ENCODE measurements at places on chromosomes 12 and 14.

DNA sequence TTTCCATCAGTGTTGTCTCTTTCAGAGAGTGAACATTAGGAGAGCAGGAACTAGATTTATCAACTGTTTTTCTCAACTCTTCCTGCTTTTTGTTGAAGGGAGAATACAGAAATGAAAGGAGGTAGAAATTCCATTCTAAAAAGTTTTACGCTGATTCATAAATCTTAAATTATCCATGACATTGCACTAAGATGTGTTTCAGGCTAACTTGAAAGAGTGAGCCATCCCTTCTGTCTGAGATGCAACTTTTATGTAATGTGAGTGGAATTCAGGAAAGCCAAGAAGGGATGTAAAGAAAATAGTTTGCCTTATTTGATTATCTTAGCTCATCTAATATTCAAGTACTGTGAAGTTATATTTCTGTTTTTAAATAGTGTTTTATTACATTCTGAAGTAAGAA is 349.5 kb upstream of the RGS6 start:
- no peak for DNase-seq

GRCh38 chr12:65826353-65827171 is 2.3 kb downstream of the HMGA2 start:
- DNase-seq: no peak

GRCh38 chr14:24879661-24880386 is 170.1 kb downstream of the STXBP6 start:
- DNase-seq: no peak

- no peak for DNase-seq
Observed at GRCh38 chr12:1474574-1475153, 119.7 kb downstream of the FBXL14 start.

GRCh38 chr12:32398181-32398580 is 1.2 kb upstream of the FGD4 start:
- no peak for DNase-seq

- no peak for DNase-seq
Observed at GRCh38 chr14:24327303-24327702, 7.6 kb downstream of the ADCY4 start.

DNA sequence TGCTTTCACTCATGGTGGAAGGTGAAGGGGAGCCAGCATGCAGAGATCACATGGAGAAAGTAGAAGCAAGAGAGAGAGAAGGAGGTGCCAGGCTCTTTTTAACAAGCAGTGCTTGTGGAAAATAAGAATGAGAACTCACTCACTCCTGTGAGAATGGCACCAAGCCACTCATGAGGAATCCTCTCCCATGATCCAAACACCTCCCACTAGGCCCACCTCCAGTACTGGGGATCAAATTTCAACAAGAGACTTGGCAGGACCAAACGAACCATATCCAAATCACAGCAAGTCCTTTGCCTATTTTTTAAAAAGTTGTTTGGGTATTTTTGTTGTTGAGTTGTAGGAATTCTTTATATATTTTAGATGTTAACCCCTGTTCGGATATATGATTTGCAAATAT is 245.9 kb upstream of the ARID2 start:
- DNase-seq: no peak

GRCh38 chr14:101858791-101859537 is 97.5 kb downstream of the PPP2R5C start:
- DNase-seq: peak; percentile 71

DNA sequence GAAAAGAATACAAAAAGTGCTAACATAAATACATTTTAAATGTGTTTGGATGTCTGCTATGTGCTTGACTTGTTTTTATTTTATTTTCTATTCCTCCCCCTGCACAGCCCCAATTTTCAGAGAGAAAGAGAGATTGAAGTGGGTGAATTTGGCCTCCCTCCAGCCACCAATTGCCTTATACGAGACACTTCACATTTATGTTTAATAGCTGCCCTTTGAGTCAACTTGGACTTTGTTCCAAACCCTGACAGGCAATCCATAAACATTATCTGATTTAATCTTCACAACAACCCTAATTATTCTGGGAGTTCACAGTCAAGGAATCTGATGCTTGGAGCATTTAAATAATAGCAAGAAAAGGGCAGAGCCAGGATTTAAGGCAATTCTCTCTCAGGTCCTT is 161.7 kb downstream of the SLC15A4 start:
- DNase-seq: no peak

DNA sequence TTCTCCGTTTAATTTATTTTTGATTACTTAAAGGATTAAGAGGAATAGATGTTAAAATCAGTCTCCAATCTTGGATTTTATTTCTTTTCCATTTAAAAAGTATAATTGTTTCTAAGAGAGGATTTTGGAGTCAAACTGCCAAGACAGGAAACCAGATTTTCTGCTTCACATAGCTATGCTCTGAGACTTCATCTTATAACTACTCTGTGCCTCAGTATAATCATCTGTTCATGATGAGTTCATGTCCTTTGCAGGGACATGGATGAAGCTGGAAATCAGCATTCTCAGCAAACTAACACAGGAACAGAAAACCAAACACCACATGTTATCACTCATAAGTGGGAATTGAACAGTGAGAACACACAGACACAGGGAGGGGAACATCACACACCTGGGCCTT is 9.0 kb upstream of the TAS2R31 start:
- DNase-seq: no peak

- DNase-seq: no peak
Observed at GRCh38 chr12:122732170-122732569, 1.5 kb upstream of the HCAR1 start.

- no peak for DNase-seq
Observed at GRCh38 chr14:105448706-105449111, 25.9 kb upstream of the CRIP2 start.

DNA sequence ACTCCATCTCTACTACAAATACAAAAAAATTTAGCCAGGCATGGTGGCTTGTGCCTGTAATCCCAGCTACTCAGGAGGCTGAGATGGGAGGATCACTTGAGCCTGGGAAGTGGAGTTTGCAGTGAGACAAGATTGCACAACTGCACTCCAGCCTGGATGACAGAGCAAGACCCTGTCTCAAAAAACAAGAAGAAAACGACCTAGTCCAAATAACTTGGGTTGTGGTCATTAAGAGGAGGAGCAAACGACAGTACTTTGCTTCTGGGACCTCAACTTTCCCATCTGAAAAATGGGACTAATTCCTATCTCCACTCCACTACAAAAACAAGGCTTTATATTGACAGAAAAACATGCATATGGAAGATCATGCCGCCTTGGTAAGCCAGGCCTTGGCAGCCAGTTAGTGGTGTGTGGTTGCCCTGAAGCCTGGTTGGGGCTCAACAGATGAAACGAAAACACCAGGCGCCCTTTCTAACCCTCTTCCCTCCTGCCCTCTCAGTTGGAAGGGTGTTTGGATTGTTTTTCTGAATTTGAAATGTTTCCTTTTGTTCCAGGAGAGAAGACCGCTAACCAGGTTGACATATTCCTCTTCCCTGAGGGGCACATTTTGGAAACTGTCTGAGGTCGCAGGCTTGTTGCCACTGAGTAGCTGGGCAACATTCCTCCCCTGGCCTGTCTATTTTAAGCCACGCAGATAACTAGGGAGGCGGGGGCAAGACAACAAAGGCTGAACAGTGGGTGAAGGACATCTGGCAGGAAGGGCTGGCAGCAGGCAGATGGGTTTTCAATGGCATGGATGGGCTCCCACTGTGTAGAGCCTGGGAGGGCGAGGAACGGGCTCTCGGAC is 13.7 kb upstream of the VPS37B start:
- DNase-seq: peak; percentile 73

GRCh38 chr12:92030618-92031017 is 115.0 kb downstream of the BTG1 start:
- DNase-seq: no peak

- no peak for DNase-seq
Observed at GRCh38 chr14:72682188-72682587, 211.7 kb downstream of the DPF3 start.

DNA sequence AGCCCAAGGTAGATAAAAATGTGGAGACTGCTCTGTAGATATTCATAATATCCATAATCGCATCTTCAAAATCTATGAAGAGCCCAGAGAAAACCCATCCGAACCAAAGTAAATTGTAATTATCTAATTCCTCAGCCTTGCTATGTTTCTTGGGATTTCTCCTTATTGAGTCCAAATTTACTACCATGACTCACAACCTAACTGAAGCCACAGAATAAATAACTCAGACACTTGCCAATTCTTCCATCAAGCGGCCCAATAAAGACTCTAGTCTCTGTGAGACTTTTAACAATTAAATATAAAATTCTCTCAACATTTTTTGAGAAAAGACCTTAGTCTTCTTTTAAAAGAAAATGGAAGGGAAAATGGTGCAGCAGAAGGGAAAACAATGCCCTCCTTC is 409.8 kb downstream of the DAD1 start:
- no peak for DNase-seq

- no peak for DNase-seq
Observed at GRCh38 chr12:93979189-93979588, 169.2 kb upstream of the PLXNC1 start.
